CD14-positive monocyte (primary cell): ENCODE measurements at places on chromosomes 11 and 22.
A peak's percentile ranks its signal among the peaks of the same experiment; 100 is the strongest.

- no peak overlapping the region for H3K27ac ChIP-seq
- H3K27me3 ChIP-seq, result no peaks in the 10 kb centered on the region
- H3K36me3 ChIP-seq, result no peaks in the 10 kb centered on the region
- no peak for DNase-seq
- no peaks in the 10 kb centered on the region for H3K4me1 ChIP-seq
Observed at GRCh38 chr11:79253280-79253679, 187.6 kb downstream of the TENM4 start.

DNA sequence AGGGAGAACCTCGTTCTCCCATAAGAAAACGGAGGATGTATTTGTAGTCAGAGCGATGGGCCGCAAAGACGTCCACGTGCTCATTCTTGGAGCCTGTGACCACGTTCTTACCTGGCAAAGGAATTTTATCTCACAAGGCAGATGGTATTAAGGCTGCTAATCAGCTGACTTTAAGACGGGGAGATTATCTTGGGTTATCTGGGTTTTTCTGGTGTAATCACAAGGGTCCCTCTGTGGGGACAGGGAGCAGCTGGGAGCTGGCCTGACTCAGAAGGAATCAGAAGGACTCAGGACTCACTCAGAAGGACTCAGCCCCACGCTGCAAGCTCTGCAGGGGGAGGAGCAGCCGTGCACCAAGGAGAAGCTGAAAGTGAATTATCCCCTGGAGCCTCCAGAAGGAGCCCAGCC lies 7.5 kb upstream of the SIGIRR start:
- peaks cover 7% of the 10 kb centered on the region for H3K4me1 ChIP-seq
- H3K27me3 ChIP-seq, result peaks cover 2% of the 10 kb centered on the region
- H3K36me3 ChIP-seq, result no peaks in the 10 kb centered on the region
- no peak overlapping the region for H3K4me3 ChIP-seq

DNA sequence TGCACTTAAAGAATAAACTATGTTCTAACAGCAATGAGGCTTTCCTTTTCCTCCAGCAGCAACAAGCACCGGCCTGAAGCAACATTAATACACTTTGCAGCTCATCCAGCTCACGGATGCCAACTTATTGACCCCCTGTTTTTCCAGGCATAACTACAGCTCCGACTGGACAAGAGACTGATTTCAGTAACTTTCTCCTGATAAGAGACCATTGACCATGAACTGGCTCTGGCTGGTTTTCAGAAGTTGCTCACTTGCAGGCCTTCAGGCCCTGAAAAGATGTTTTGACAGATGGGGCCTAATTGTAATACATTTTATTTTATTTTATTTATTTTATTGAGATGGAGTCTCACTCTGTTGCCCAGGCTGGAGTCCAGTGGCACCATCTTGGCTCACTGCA lies 27.5 kb downstream of the GGT5 start:
- H3K27ac ChIP-seq, result no peak overlapping the region
- no peak for DNase-seq
- H3K27me3 ChIP-seq, result no peaks in the 10 kb centered on the region

DNA sequence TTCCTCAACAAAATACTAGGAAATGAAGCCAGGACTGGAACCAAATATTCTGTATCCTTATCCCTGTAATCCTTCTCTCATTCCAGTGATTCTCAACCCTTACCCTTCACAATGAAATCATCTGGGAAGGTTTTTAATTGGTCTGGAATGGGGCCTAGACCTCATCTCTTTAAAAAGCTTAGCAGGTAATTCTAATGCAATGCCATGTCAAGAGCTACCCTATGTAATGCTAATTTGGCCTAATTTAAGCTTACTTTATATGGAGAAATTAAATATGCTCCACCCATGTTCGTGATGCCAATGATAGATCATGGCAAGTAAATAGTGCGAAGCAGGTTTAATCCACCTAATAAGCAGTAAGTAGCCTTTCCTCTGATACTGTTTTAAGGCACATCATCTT lies 101.7 kb downstream of the SGSM3 start:
- DNase-seq, result no peak
- H3K36me3 ChIP-seq, result no peaks in the 10 kb centered on the region
- no peak overlapping the region for H3K4me3 ChIP-seq
- no peaks in the 10 kb centered on the region for H3K27me3 ChIP-seq
- no peak overlapping the region for H3K27ac ChIP-seq
- H3K4me1 ChIP-seq, result peaks cover 18% of the 10 kb centered on the region

- no peak for DNase-seq
- no peaks in the 10 kb centered on the region for H3K27me3 ChIP-seq
- peaks cover 49% of the 10 kb centered on the region for H3K4me1 ChIP-seq
Observed at GRCh38 chr11:48055292-48056132, 75.2 kb downstream of the PTPRJ start.

DNA sequence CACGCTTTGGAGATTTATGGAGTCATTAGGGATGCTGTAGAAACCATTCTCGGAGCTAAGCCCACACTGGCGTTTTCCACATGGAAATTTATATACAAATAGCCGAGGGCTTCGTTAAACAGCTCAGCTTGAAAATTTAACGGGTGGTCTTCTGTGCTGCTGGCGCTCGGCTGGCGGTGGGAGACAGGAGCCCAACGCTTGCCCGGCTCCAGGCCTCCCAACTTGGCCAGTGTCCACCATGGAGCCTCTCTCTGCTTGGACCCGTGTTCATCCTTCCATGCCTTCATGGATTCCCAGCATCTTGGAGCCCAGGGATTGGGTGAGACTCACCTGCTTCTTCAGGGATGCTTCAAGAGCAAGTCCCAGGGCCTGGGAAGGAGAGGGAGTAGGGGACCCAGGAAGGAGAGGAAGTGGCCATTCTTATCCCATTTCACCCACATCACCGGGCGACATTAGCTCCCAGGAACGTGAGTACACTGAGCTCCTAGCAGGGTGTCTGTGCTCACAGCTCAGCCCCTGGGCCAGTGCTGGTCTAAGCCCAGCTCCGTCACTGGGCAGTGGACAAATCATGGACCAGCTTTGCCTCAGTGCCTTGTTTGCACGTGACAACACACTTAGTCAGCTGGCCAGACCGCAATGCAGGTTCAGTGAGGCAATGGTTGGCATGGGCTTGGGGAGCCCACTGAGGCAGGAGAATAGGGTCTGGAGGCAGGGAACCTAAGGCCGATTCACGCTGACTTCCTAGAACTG lies 944.3 kb downstream of the BRD1 start:
- no peaks in the 10 kb centered on the region for H3K27me3 ChIP-seq

GRCh38 chr11:10581481-10582019 lies 13.1 kb upstream of the LYVE1 start:
- peak overlapping the region; percentile 59 for H3K4me3 ChIP-seq
- DNase-seq, result peak; percentile 94
- no peaks in the 10 kb centered on the region for H3K36me3 ChIP-seq
- H3K4me1 ChIP-seq, result peaks cover 59% of the 10 kb centered on the region

DNA sequence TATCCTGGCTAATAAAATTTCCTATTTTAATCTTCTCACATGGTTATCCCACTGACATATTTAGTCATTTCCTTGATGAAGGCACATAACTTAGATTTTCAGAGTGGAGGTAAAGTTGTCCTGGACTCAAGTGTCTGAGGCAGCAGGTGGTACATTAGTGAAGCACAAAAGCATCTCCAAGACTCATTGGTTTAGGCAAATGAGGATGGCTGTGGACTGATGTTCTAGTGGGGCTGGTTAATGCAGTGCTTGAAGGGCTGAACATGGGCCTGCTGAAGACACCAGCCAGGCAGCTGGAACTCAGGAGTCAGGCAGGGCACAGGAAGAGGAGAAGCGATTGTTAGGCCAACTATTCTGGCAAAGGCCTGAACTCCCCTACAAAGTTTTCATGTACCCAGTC lies 76.3 kb upstream of the SESN3 start:
- no peak for DNase-seq
- H3K4me3 ChIP-seq, result no peak overlapping the region
- H3K27me3 ChIP-seq, result no peaks in the 10 kb centered on the region
- H3K36me3 ChIP-seq, result no peaks in the 10 kb centered on the region
- H3K27ac ChIP-seq, result peak overlapping the region; percentile 61

DNA sequence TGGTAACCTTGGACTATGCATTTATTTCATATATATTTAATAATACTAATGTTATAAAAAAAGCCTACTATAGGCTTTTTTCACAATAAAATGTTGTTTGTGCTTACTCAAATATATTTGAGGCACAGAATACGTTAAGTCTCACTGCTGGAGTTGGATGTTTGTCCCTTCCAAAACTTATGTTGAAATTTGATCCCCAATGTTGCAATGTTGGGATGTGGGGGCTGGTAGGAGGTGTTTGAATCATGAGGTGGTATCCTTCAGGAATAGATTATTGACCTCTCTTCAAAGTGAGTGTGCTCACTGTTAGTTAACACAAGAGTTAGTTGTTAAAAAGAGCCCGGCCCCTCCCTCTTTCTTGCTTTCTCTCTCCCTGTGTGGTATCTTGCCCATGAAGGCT lies 1295.9 kb downstream of the JRKL start:
- H3K4me1 ChIP-seq, result no peaks in the 10 kb centered on the region
- no peaks in the 10 kb centered on the region for H3K36me3 ChIP-seq
- no peak overlapping the region for H3K27ac ChIP-seq

GRCh38 chr11:119772641-119773415 lies 43.8 kb upstream of the NECTIN1 start:
- H3K36me3 ChIP-seq, result no peaks in the 10 kb centered on the region
- no peak overlapping the region for H3K27ac ChIP-seq
- no peaks in the 10 kb centered on the region for H3K4me1 ChIP-seq
- no peak overlapping the region for H3K4me3 ChIP-seq

DNA sequence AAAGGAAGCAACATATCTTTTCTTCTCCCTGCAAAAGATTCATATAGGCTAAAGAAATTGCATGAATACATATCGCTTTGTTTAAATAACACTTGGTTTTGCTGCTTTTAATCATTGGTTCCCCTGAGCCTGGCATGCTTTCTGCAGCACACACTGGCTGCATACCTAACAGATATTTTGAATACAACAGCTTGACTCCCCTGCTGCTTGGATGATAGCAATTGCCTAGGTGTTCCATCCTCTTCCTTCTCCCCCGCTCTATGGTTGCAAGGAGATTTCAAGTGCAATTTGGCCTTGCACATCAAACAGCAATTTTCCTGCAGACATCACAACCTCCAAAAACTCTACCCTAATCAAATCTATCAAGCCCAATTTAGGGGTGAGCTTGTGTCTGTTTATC lies 430.0 kb downstream of the NTM start:
- DNase-seq, result no peak
- H3K27ac ChIP-seq, result no peak overlapping the region
- no peaks in the 10 kb centered on the region for H3K36me3 ChIP-seq
- peaks cover 2% of the 10 kb centered on the region for H3K27me3 ChIP-seq
- H3K4me3 ChIP-seq, result no peak overlapping the region

GRCh38 chr11:69887841-69888427 lies 68.7 kb upstream of the FGF3 start:
- no peaks in the 10 kb centered on the region for H3K4me1 ChIP-seq
- H3K27me3 ChIP-seq, result peaks cover 7% of the 10 kb centered on the region
- no peak overlapping the region for H3K27ac ChIP-seq
- no peaks in the 10 kb centered on the region for H3K36me3 ChIP-seq
- H3K4me3 ChIP-seq, result no peak overlapping the region

DNA sequence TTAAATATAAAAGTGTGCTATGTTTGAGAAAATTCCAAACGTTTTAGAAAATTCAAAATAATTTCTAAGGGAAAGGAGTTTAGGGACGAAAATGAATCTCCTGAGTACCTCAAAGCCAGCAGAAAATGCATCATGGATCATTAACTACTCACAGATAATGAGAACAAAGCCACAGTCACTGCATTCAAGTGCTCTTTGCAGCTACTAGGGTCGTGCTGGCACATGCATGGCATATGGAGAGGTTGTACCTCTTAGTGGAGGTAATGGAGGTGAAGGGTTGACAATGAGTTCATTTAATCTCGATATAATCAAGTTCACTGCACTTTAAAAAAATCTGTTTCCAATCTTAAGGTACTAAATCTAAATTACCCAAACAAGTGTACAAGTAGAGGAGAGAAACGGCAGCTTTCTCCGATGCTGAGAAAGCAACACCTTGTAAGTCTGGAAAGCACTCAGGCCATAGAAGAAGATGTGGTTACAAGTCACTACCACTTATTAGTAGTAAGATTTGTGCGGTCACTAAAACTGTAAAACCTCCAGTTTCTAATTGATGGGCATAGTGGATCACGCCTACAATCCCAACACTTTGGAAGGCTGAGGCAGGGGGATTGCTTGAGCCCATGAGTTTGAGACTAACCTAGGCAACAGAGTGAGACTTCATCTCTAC lies 261.1 kb upstream of the ANO3 start:
- no peaks in the 10 kb centered on the region for H3K4me1 ChIP-seq
- no peak overlapping the region for H3K4me3 ChIP-seq
- no peak overlapping the region for H3K27ac ChIP-seq
- no peaks in the 10 kb centered on the region for H3K27me3 ChIP-seq

- no peaks in the 10 kb centered on the region for H3K27me3 ChIP-seq
- peaks cover 29% of the 10 kb centered on the region for H3K36me3 ChIP-seq
- peak overlapping the region; percentile 10 for H3K4me3 ChIP-seq
- H3K4me1 ChIP-seq, result peaks cover 47% of the 10 kb centered on the region
- DNase-seq, result no peak
Observed at GRCh38 chr11:116930177-116930576, 92.8 kb upstream of the APOA1 start.

GRCh38 chr11:125226031-125226430 lies 61.5 kb downstream of the PKNOX2 start:
- no peaks in the 10 kb centered on the region for H3K4me1 ChIP-seq
- DNase-seq, result no peak
- no peak overlapping the region for H3K27ac ChIP-seq

DNA sequence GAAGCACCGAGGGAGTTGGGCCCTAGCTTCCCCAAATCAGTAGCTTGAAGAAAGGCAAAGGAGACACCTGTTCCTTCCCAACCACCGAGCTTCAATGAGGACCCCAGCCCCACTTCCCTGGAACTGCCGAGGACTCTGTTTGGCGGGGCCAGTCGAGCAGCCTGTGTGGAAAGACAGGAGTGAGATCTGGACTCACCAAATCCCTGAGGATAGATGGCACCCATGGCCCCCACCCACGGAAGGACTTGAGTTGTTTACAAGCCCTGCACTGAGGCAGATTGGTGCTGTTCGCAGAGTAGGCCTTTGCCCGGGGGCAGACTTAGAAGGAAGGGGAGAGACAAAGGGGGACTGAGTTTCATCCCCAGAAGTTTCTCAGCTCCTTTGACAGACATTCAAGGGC lies 64.6 kb downstream of the FEZ1 start:
- DNase-seq, result no peak
- H3K36me3 ChIP-seq, result no peaks in the 10 kb centered on the region
- H3K27me3 ChIP-seq, result no peaks in the 10 kb centered on the region
- no peak overlapping the region for H3K4me3 ChIP-seq
- H3K4me1 ChIP-seq, result no peaks in the 10 kb centered on the region
- no peak overlapping the region for H3K27ac ChIP-seq

- no peak overlapping the region for H3K27ac ChIP-seq
- no peaks in the 10 kb centered on the region for H3K27me3 ChIP-seq
- no peaks in the 10 kb centered on the region for H3K36me3 ChIP-seq
Observed at GRCh38 chr11:77479746-77480352, 6.0 kb upstream of the PAK1 start.
